ENCODE measurements at places on chromosomes 4 and X.
A peak's percentile ranks its signal among the peaks of the same experiment; 100 is the strongest.

DNA sequence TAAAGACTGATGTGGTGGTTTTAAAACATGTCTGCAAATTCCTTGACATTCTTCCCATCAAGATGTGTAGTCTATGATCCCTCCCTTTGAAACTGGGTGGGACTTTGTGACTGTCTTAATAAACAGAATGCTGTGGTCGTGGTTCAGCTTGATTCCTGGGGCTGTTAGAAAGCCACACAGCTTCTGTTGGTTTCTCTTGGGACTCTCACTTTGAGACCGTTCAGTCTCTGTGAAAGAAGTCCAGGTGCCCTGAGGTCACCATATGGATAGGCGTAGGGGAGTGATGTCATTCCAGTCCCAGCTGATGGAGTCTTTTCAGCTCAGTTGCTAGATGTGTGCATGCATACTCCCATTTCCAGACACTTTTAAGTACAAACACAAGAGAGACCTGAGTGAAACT, 216.6 kb downstream of the KDR start:
- no peak for DNase-seq

- no peak for DNase-seq
Observed at GRCh38 chrX:98432413-98432812, 1548.7 kb downstream of the RPA4 start.

GRCh38 chr4:78592088-78592783, 40.7 kb downstream of the ANXA3 start:
- no peak for DNase-seq

GRCh38 chr4:123235431-123235830, 161.2 kb upstream of the SPRY1 start:
- peak; percentile 28 for DNase-seq

DNA sequence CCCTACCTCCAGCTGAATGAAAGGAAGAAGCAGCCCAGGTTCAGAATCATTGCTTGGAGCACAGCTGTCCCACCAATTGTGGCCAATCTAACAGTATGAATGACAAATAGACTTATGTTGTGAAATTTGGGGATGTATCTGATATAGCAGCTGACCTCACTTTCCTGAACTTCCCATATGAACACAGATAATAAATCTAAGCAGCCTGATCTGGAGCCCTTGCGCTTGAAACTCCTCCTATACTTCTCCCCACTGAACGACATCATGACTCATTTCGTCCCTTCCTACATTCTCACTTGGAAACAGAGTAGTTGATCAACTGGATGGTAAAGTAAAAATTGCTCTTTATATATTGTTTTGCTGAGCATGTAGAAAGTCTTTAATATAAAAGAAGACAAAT, 24.2 kb upstream of the AMELX start:
- no peak for DNase-seq

- peak; percentile 19 for DNase-seq
Observed at GRCh38 chrX:71930298-71930697, 19.7 kb downstream of the NHSL2 start.

DNA sequence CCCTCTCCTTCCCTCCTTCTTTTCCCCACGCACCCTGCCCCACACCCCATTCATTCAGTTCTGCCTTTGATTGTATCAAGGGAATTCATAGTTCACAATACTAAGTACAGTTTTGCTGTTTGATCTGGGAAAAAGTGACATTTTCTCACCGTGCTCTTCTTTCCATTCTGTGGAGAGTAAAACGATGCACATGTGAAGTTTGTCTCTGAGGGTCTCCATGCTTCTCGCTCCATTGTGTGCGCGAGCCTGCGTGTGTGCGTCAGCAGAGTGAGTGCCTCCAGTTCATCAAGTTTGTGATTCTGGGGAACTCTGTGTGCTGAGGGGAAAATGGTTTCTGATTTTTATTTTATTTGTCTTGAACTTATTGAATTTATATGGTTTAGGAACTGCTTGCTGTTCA, 1.9 kb downstream of the STK26 start:
- no peak for DNase-seq

- no peak for DNase-seq
Observed at GRCh38 chr4:171553961-171554360, 259.2 kb upstream of the GALNTL6 start.

DNA sequence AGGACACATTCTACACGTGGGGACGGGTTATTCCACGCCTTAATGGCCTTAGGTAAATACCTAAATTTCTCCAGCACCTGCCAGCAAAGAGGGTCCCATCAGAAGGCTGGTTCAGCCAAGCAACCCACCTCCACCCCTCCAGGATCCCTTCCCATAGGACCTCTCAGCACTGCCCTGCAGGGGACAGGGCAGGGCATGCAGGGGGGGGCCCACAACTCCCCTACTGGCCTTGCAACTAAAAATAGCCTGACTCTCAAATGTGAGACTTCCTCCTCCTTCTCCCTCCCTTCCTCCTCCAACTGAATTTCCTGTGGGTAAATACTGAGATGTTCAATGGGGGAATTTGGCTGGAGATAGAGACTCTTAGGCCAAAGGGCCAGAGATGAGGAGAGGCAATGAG, 6.3 kb downstream of the LAS1L start:
- no peak for DNase-seq

- DNase-seq, result no peak
Observed at GRCh38 chr4:75639124-75639695, 8.9 kb upstream of the CDKL2 start.

GRCh38 chr4:114535725-114536124, 62.9 kb upstream of the UGT8 start:
- no peak for DNase-seq

DNA sequence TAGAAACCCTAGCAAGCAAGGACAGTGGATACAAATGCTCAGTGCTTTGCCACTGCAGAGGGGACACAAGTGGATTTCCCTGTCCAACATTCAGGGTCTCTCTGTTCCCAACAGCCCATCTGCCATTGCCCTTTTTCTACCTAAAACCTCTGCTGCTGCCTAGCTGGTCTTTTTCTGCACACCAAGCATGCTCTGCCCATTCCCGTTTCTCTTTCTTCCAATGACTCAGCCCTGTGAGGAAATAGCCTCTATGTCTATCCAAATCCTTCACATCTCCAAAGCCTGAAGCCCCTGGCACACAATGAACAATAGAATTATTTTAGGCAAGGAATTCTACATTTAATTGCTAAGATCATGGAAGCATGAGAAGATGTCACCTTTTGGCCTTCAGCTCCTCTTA, 5.7 kb upstream of the AMELX start:
- DNase-seq, result peak; percentile 21

- DNase-seq, result no peak
Observed at GRCh38 chr4:82223715-82224114, 150.1 kb downstream of the HNRNPD start.

DNA sequence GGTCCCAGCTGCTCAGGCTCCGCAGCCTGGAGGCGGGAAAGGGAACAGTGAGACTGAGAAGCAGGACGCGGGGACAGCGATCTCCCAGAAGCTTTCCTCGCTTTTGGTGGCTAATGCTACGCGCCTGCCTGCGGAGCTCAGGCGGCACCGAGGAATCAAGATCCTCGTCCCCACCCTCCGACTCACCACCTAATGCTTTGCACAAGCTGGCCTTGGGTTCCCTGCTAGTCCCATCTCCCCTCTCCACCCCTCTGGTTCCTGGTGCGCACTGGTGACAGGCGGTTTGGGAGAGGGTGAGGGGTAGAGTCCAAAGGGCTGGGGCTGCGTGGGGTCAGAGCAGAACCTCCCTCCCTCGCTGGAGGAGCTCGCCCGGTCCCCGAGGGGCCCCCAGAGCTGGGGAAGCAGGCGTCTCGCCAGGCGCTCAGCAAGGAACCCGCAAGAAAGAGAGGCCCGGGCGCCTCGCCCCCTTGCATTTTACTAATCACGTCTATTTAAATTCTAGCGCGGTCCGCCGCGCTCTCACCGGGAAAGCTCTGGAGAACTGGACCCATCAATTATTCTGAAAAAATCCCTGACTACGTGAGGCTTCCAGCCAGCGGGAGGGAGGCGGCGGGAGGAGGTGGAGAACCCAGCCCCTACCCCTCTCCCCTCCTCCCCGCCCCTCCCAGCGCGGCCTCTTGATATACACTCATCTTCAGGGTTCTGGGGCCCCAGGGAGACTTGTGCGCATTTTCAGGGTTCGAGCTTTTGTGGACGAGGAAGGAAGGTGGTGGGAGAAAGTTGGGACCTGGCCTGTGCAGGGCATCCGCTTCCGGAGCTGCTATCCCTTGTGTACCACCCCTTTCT, 9.1 kb downstream of the POU4F2 start:
- no peak for DNase-seq

- DNase-seq, result no peak
Observed at GRCh38 chr4:73919691-73920090, 50.5 kb downstream of the CXCL1 start.

DNA sequence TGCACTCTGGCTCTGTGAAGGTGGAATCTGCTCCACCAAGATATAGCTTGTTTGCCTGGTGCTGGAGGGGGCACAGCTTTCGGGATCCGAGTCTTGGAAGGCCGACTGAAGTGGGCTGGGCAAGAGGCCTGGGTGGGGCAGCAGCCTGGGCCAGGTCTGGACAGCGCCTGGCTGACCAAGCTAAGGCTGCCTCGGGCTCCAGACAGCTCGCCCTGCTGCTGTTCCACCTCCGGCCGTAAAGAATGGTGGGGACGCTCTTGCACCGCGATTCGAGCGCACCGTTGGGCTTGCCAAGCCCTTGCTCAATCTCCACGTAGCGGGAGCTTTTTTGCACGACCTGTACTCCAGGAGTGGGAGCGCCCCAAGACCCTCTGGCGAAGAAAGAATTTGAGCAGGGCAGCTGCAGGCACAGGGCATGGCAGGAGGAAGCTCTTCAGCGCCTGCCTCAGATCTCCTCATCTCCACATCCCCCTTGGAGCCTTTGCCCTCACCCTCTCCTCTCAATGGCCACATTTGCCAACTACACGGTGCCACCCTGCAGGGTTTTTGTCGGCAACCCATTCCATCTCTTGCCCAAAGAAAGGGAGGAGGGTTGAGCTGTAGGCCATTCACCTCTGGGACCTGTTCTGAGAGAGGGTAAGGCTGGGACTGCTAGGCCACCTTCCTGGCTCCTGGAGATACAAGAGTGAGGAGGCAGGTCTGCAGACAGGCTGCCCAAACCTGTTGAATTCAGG, 18.9 kb downstream of the CNGA2 start:
- DNase-seq, result peak; percentile 74

DNA sequence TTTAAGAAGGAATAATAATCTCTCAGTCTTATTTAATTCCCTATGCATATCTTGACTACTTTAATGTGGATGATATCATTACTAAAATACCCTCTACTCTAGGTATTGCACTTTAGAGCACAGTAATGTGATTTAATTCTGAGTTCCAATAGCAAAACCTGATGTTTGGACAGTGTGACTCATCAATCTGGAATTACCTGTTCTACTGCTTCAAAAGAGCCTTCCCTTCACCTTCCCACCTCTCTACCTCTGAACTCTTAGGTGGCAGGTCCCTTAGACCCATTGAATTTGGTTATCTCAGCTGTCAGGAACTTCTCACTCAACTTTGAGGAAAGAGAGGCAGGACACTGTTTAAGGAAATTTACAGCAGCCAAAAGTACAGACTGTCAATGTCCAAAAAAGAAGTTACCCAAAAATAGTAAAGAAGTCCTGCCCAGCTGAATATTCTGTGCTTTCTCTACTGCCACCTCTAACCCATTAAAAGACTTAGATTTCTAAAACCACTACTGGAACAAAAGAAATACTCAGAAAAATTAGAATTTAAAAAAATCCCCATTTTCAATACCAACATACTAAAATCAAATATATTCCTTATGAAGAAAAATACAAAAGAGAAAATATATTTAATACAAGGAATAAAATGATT, 123.1 kb upstream of the GPM6A start:
- DNase-seq, result no peak

DNA sequence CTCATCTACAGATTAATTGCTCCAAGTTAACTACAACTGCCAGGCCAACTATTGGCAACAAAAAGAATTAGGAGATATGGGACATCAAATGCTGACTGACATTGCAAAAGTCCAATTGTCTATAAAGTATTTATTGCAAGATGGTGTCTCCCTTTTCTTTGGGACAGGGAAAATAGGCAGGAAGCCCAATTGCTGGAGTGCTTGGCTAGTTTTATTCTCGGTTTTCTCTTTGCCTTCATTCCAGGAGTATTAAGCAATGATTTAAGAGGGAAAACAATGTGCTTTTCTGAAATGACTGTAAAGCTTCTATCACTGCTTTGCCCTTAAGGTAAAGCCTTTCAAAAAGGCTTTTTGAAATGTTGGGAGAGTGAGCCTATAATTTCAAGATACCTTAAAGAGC, 62.8 kb upstream of the DIAPH2 start:
- peak; percentile 6 for DNase-seq

DNA sequence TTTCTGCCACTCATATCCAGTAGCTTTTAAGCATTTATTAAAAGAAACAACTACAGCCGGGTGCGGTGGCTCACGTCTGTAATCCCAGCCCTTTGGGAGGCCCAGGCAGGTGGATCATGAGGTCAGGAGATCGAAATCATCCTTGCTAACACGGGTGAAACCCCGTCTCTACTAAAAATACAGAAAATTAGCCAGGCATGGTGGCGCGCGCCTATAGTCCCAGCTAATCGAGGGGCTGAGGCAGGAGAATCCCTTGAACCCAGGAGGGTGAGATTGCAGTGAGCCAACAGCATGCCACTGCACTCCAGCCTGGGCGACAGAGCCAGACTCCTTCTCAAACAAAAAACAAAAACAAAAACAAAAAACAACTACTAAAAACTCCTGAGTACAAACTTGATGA, 119.8 kb downstream of the EPHA5 start:
- DNase-seq, result no peak

GRCh38 chr4:15510961-15511360, 41.3 kb downstream of the CC2D2A start:
- no peak for DNase-seq

DNA sequence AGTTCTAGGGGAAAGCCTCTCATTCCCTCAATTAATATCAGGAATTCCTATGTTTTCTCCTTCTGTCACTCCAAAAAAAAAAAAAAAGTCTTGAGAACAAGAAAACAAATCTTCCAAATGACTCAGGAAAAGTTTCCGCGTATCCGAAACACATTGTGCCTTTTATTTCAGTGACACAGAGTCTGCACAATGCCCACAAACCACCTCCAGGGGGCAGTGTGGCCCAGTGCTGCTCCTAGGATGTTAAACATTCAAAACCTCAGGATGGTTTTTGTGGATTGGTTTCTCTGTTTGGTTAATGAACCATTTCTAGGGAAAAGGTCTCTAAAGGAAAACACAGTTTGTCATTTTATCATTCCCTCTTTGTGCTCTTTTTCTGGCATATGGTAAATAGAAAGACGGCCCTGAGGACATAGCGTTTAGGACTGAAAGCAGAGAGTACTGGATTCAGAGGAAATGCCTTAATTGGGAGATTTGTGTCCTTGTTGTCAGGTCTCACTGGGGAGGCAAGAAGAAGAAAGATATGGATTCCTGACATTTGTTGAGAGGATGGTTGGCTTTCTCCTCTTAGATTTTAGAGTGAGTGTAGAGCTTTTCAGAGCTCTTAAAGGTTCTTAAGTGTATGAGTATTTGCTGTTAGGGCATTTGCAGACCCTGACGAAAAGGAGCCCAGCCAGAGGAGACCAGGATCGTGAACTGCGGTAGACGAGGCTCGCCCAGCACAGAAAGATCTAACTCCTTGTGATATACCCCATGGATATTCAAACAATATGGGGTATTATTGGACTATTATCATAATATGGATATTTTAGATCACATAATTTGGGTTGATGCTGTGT, 65.7 kb upstream of the MAP9 start:
- peak; percentile 81 for DNase-seq
